ENCODE measurements at places on chromosomes 11 and 22.

DNA sequence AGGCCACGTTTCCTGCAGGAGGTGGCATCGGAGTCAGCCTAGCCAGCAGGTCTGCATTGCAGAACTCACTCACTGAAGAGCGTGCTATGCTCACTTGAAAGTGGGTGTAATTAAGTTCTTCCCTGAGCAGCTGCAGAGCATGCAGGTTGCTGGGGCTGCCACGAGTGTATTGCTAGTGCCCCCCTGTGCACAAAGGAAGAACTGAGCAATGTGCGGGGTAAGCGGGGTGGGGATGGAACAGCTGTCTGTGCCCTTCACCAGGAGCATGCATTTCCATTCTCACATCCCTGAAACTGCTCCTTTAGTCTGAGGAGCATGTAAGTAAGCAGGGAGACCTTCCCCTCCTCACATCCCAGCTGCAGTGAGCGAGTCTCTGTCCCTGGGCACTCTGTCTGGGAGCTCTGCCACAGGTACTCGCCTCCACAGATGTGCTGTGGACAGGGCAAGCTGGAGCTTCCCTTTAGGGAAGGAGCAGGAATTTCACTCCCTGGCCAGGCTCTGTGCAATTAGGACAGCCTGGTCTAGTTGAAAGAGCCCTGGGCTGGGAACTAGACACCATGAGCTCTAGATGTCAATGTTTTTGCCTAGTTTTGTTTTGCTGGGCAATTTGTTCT is 1031.8 kb downstream of the NTM start:
- peak; percentile 16 for DNase-seq

DNA sequence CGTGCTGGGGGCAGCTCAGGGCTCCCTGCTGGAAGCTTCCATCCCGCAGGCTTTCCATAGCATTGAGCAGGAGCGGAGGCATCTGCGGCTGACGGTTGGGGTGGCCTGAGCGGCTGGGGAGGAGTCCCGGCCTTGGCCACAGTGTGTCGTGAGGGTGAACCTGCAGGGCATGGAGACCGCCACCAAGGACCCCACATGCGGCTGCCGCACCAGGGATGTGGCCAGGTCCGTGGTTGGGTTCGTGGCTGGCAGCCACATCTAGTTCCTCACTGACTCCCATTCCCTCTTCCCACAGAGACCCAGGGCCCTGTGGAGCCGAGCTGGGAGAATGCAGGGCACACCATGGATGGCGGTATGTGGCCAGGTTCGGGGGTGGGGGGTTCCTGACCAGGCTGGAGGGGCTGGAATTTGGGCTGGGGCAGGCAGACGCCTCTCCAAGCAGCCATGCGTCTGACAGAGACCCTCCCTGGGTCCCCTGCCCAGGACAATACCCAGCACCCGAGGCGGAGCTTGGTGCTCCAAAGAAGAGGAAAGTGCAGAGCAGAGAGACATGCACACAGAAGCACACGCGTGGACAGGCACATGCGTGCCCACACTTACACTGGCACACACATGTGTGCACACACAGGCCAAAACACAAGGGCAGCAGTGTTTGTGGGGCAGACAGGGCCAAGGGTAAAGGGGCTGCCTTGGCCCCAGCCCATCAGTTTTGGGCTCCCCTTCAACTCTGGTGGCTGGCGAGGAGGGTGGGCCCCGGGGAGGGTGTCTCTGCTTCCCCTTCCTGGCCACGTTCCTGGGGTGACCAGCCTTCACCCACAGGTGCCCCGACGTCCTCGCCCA is 2.7 kb downstream of the MUC5B start:
- DNase-seq, result no peak

DNA sequence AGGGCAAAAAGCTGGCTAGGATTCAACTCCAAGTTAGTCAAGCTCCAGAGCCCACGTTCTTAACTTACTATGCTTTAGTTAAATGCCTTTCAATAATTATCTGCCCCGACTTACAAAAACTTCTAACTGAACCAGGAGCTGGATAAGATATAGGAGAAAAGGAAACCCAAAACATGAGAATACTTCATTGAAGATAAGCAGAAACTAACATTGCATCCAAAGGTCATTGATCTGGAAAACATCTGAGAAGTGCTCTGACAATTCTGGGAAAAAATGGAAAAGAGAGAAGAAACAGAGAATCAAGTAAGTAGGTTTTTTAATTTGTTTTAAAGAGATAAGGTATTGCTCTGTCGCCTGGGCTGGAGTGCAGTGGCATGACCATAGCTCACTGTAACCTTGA is 27.2 kb downstream of the ACAT1 start:
- no peak for DNase-seq

GRCh38 chr11:26332572-26332915 is 614 bp downstream of the ANO3 start:
- no peak for DNase-seq

GRCh38 chr22:43506487-43506886 is 94.7 kb downstream of the MPPED1 start:
- DNase-seq, result no peak

GRCh38 chr11:111423250-111423615 is 44.2 kb upstream of the POU2AF1 start:
- no peak for DNase-seq

DNA sequence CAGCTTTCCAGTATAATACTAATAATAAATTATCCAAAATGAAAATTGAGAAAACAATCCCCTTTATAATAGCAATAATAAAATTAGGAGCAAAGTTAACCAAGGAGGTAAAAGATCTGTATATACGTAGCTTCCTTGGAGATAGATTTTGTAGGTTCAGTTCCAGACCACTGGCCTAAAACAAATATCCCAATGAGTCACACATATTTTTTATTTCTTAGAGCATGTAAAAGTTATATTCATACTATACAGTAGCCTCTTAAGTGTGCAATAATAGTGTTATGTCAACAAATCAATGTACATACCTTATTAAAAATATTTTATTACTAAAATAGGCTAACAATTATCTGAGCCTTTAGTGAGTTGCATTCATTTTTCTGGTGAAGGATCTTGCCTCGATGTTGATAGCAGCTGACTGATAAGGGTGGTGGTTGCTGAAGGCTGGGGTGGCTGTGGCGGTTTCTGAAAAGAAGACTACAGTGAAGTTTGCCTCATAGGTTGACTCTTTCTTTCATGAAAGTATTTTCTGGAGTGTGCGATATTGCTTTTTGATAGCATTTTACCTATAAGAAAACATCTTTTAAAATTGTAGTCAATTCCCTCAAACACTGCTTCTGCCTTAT is 178.5 kb downstream of the ARHGAP42 start:
- no peak for DNase-seq

- no peak for DNase-seq
These were observed 154.2 kb downstream of the DLG2 start for GRCh38 chr11:85472953-85473352.

DNA sequence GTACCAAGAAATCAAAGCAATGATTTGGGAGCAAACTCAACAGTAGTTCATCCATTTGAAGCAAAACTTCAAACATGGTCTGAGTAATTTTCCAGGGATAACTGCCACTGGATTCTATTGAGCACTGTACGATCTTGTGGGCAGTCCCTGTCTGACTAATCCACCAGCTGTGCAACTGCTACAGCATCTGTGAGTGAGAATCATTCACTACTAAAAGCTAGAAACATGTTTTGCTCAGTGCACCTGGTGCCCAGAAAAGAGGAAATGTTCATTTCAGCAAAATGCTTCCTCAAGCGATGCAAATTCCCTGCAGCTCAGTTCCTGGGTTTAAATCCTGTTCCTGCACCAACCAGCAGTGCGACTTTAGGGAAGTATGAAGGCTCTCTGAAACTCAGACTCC is 1077.9 kb downstream of the DLG2 start:
- no peak for DNase-seq

GRCh38 chr11:2732940-2733628 is 33.3 kb upstream of the KCNQ1OT1 start:
- DNase-seq, result no peak

- DNase-seq, result no peak
These were observed 373.9 kb downstream of the BRD1 start for GRCh38 chr22:49453771-49454170.

DNA sequence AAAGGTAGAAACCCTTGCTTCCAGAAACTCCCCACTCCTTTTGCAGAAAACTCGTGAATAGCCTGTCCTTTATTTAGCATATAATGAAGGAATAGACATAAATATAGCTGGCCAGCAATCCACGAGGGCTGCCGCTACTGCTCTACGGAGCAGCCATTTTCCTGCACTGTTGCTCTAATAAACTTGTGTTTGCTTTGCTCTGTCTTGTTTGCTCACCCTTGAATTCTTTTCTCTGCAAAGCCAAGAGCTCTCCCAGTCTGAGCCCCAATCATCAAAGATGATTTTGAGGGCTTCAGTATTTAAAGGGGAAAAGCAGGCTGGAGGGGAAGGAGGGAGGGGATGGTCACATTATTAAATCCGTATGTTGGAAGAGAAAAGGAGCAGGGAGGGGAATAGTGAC is 16.6 kb upstream of the CHKA start:
- no peak for DNase-seq

GRCh38 chr11:74133436-74133835 is 37.4 kb downstream of the C2CD3 start:
- DNase-seq, result no peak

DNA sequence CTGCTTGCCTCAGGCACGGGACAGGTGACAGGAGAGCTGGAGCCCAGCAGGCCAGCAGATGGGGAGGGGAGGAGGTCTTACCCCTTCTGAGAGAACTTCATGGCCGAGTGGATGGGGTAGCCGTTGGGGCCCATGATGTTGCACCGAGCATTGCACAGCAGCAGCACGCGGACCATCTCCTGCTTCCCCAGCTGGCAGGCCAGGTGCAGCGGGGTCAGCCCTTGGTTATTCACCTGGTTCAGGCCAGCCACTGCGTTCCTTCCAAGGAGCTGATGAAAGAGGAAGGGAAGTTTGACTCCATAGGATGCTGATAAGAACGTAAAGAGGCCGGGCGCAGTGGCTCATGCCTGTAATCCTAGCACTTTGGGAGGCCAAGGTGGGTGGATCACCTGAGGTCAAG is 29.4 kb upstream of the BAIAP2L2 start:
- no peak for DNase-seq

- DNase-seq, result no peak
These were observed 4.8 kb downstream of the OAF start for GRCh38 chr11:120215634-120216033.

GRCh38 chr22:27875951-27876350 is 43.1 kb downstream of the PITPNB start:
- no peak for DNase-seq

GRCh38 chr11:126695293-126695692 is 305.3 kb downstream of the KIRREL3 start:
- no peak for DNase-seq

GRCh38 chr11:127670374-127671119 is 670.0 kb upstream of the KIRREL3 start:
- DNase-seq, result no peak

DNA sequence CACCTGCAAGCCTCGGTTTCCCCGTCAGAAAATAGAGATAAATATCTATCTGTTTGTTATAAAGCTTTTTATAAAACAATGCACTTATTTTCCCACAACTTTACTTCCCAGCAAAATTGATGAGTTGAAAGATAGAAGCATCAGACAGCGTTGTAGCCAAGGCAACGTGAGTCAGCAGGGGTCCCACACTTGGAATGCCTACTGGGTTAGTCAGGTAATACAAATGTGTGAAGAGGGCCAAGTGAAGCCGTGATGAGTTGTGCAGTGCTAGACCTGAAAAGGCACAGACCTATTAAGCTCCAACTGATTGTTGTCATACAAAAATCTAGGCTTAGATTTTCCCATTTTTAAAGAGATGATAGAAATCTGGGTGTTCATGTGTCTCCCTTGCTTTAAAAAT is 118.7 kb downstream of the PGR start:
- DNase-seq, result no peak

DNA sequence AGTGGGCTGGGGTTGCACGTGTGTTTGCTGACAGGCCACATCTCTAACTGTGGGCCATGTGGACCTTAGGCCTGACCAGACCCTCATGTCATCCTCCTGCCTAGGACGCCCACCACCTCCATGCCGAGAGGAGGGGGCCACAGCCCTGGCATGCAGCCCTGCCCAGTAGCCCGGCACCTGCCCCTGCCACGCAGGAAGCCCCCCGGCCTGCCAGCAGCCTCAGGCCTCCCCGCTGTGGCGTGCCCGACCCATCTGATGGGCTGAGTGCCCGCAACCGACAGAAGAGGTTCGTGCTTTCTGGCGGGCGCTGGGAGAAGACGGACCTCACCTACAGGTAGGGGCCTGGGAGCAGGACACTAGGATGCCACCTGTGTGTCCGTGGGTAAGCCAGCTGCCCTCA is 6.4 kb downstream of the MMP11 start:
- no peak for DNase-seq

GRCh38 chr11:132185726-132186592 is 815.5 kb downstream of the NTM start:
- no peak for DNase-seq

DNA sequence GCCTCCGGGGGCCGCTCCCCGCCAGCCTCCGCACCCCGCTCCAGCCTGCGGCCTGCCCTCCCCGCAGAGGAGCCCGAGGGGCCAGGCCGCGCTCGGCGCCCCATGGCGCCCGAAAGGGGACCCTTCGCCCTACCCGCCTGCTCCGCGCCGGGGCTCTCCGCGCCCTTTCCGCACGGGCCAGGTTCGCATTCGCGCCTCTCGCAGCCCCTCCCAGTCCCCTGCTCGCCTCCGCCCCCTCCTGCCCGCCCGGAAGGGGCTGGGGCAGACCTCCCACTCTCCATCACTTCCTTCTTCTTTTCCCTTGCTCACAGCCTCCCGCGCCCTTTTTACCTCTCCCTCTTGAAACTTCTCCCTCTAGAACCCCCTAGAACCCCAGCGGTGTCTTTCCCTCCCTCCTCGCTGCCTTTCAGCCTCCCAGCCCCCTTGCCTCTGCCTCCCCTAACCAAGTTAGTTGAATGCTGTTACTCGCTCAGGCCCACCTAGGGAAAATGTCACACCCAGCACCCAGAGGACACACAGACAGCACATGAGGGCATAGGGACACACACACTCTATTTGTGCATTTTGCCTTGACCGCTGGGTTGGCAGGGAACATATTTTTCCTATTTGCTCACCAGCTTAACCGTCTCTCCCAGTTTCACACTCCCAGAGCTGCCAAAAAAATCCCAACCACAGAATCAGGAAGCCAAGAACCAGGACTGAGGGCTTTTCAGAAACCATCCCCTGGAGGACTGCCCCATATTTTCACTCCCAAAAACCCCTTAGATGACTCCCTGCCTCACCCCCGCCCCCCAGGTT is at the start of gene SLC43A3:
SLC43A3 (minus strand) TSS at position 193 of the 798 bp plus-strand sequence. CDS start 949 bp downstream, outside the sequence.
- DNase-seq, result peak; percentile 69

- DNase-seq, result no peak
These were observed 863 bp downstream of the YIF1A start for GRCh38 chr11:66287889-66288670.

GRCh38 chr22:19048531-19048930 is 73.7 kb downstream of the DGCR2 start:
- DNase-seq, result no peak

DNA sequence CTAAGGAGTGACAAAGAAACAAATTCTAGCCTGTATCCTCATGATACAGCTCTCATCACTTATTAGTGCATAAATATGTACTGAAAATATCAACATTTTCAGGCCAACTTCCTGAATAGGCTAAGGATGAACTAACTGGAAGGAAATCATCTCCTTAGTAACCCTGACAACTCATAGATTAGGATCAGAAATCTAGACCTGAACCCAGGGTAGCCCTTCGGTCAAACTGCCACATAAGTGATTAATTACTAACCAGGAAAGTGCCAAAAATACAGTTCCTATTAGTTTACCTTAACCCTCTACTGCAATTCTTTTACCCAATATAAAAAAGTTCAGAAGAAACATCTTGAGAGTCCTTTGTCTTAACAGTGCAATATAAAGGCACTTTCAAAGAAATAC is 40.0 kb downstream of the AMBRA1 start:
- DNase-seq, result no peak

GRCh38 chr22:38873469-38874411 is 1.7 kb upstream of the CBX6 start:
- no peak for DNase-seq

GRCh38 chr22:43821606-43822425 is 9.7 kb upstream of the EFCAB6 start:
- no peak for DNase-seq

All from AG09319 (cell line).